Neural crest cell (in vitro differentiated cells): ENCODE measurements at places on chromosomes 2 and 18. TPM values are rescaled to one million over a fixed set of nuclear protein-coding genes. Genes with fewer than 3 reads are reported as not detected.

SPATA3 gene
- not detected in 2 replicates for total RNA-seq

DNA sequence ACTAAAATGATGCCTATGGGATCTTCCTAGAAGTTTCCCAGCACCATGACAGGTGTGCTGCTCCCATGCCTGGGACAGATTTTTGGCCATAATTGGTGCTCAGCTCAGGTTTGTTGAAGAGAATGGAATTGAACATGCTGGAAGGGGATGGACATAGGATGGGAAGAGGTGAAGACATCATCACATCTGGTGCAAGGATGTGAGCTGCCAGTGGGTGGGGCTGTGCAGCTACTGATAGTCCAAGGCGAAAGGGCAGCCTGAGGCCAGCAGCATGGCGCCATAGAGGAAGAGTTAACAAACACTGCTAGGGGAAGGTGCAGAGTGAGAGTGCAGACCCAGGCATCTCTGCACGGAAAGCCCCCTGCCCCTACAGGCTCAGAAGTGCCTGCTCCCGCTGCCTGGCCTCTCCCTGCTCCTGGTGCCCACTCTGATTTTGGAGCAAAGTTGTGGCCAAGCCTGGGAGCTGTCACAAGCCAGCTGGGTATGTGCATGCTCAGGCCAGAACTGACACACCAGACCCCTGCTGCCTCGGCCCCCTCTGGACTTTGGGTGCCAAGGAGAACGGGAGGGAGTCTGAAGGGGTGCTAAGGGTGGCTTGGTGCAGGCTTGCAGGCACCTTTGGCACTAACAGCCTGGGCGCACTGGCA is 178.6 kb downstream of the ZBTB7C start:
- DNase-seq = peak; percentile 65

GRCh38 chr2:240196716-240197461 is 56.4 kb upstream of the OTOS start:
- DNase-seq = no peak

TEX44 gene
- not detected in 2 replicates for total RNA-seq

- no peak for DNase-seq
Observed at GRCh38 chr2:60280238-60280637, 273.2 kb downstream of the BCL11A start.
